CD4-positive, alpha-beta memory T cell (primary cell): ENCODE measurements at places on chromosomes 1 and 21. TPM values are rescaled to one million over a fixed set of nuclear protein-coding genes. Genes with fewer than 3 reads are reported as not detected.

Gene LCE1D
- not detected for polyA plus RNA-seq

DNA sequence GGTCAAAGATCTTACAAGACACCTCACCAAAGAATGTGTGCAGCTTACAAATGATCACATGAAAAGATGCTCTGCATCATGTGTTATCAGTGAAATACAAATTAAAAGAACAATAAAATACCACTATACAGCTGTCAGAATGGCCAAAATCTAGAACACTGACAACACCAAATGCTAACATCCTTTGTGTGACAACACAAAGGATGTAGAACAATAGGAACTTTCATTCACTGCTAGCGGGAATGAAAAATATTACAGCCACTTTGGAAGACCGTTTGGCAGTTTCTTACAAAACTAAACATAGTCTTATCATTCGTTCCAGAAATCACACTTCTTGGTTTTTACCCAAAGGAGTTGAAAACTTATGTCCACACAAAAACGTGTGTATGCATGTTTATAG lies 20.6 kb upstream of the SELP start:
- H3K36me3 ChIP-seq: no peaks in the 10 kb centered on the region
- H3K27ac ChIP-seq: no peak overlapping the region
- no peaks in the 10 kb centered on the region for H3K27me3 ChIP-seq
- DNase-seq: no peak
- H3K4me1 ChIP-seq: peaks cover 37% of the 10 kb centered on the region
- H3K4me3 ChIP-seq: no peak overlapping the region

Gene LCE1F
- polyA plus RNA-seq: not detected

GRCh38 chr1:200784576-200784975 lies 45.9 kb downstream of the CAMSAP2 start:
- no peak overlapping the region for H3K27ac ChIP-seq
- no peaks in the 10 kb centered on the region for H3K27me3 ChIP-seq
- no peaks in the 10 kb centered on the region for H3K4me1 ChIP-seq
- no peak for DNase-seq
- no peak overlapping the region for H3K4me3 ChIP-seq
- no peaks in the 10 kb centered on the region for H3K36me3 ChIP-seq

Gene CRNN
- not detected for polyA plus RNA-seq

DNA sequence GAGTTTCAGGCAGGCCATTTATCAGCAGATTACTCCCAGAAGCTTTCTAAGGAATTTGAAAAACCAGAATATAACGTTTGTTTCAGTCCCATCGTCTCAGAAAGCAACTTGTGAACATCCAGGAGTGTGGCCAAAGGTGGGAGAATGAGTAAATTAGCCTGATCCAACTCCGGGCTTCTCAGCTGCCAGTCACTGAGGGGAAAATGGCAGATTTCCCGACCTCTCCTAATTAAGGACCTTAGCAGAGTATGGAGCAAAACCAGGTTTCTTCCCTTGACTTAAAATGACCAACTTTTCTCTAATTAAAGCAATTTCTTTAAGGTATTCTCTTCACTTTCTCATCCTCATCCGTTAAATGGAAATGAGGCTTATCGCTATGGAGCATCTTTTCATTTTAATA lies 1.0 kb downstream of the CORT start:
- H3K36me3 ChIP-seq: no peaks in the 10 kb centered on the region
- DNase-seq: no peak
- H3K4me3 ChIP-seq: no peak overlapping the region
- no peak overlapping the region for H3K27ac ChIP-seq

- no peak for DNase-seq
- H3K4me3 ChIP-seq: no peak overlapping the region
- H3K27ac ChIP-seq: no peak overlapping the region
- H3K36me3 ChIP-seq: peaks cover 35% of the 10 kb centered on the region
- no peaks in the 10 kb centered on the region for H3K27me3 ChIP-seq
- peaks cover 10% of the 10 kb centered on the region for H3K4me1 ChIP-seq
Observed at GRCh38 chr1:220032911-220033310, 13.4 kb downstream of the EPRS1 start.

Gene TBX15
- 0.05 TPM for polyA plus RNA-seq

DNA sequence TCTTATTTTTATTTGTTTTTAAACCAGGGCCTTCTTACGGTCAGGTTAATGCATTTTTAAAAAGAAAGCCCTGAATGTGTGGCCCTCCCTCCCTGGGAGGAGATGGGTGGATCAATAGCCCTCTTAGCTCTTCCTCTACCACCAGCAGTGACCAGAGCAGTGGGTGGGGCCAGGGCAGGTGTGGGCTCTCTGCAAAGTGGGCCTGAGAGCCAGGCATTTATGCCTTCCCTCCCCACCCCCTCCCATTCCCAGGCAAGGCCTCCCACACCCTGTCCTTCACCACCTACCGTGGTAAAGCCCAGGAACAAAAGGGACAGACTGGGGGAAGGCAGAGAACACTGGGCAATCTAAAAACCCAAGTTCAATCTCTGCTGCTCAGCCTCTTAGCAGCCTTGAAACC lies 63.9 kb downstream of the SSBP3 start:
- no peak for DNase-seq
- H3K4me3 ChIP-seq: no peak overlapping the region

Gene ZNF593
- 32.9 TPM for polyA plus RNA-seq

Gene ADGRL4
- not detected for polyA plus RNA-seq

DNA sequence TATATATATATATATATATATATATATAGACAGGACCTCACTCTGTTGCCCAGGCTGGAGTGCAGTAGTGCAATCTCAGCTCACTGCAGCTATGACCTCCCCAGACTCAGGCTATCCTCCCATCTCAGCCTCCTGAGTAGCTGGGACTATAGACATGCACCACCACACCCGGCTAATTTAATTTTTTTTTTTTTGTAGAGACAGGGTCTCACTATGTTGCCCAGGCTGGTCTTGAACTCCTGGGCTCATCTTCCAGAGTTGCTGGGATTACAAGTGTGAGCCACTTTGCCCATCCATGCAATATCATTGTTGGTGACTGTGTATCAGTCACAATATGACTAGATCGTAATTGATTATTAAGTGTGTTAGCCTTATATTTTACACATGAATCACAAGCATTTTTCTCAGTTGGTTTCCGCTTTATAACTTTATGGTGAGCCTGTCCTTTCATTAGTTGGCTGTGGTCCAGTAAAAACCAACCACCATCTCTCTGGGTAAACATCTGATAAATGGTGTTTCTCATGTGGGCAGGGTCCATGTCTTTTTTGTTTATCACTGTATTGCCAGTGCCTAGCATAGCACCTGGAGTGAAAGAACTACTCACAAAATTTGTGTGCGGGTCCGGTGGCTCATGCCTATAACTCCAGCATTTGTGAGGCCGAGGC lies 63.6 kb downstream of the MYOM3 start:
- no peaks in the 10 kb centered on the region for H3K27me3 ChIP-seq
- DNase-seq: no peak
- no peaks in the 10 kb centered on the region for H3K4me1 ChIP-seq

DNA sequence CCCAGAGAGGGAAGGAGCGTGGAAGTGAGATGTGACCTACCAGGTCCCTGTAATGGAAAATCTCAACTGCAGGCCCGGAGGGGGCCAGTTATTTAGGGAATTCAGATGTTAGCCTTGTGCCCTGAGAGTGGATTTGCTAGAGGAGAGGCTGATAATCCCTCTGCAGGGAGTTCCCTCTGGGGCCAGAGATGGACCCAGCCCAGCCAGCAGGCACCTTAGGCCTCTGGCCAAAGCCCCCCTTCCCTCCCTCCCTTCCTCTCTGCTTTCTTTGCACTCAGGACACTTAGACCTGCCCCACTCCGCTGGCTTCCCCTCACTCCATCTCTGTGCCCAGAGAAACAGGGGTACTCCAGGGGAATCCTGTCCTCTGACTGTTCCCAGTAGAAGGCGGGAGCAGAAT lies 1.5 kb upstream of the ATP1A2 start:
- H3K4me3 ChIP-seq: no peak overlapping the region
- no peak overlapping the region for H3K27ac ChIP-seq
- DNase-seq: no peak
- no peaks in the 10 kb centered on the region for H3K36me3 ChIP-seq
- no peaks in the 10 kb centered on the region for H3K4me1 ChIP-seq

Gene FCRL5
- not detected for polyA plus RNA-seq

DNA sequence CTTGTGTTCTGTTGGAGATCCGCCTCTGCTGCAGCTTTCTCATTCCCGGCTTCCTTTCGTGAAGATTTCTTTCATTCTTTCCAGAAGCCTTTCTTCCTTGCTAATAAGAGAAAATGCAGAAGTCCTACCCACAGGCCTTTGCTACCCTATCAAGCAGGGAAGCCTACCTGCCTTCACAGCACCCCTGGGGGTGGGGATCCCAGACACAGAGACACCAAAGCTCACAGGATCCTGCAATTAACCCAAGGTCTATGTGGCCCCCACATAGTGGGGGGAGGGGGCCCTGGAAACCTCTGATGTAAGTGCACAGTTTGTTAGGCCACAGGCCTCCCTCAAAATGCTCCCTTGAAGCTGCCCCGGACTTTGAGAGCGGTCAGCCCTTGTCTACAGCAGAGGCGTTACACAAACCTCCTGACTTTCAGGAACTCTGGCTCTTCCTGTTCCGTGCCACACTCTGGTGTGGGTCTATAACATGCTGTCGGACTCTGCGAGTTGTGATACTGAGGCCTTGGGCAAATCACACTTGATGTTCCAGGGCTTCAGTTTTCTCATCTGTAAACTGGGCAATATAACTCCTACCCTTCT lies 31.2 kb downstream of the NKAIN1 start:
- no peak overlapping the region for H3K27ac ChIP-seq
- DNase-seq: no peak
- no peaks in the 10 kb centered on the region for H3K27me3 ChIP-seq
- no peaks in the 10 kb centered on the region for H3K36me3 ChIP-seq
- H3K4me1 ChIP-seq: no peaks in the 10 kb centered on the region
- no peak overlapping the region for H3K4me3 ChIP-seq

DNA sequence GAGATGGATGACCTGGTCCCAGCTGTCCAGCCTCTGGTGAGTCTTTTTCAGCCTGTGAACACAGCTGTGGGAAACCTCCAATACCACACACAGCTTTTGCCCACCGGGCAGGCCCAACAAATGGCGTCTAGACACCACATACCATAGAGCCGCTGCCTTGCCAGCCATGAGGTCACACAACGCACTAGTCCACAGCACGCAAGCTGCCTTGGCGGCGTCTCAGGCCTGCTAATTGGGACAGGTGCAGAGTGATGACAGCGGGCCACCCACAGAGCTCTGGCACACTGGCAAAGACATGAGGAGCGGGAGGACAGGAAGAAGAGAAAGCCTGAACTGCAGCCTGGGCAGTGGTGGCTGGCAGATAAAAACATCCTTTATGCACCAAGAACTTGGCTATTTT lies 125.5 kb downstream of the ADAMTS1 start:
- no peak for DNase-seq
- H3K27me3 ChIP-seq: no peaks in the 10 kb centered on the region
- no peaks in the 10 kb centered on the region for H3K4me1 ChIP-seq
- H3K27ac ChIP-seq: no peak overlapping the region

GRCh38 chr1:220687809-220688208 lies 2.4 kb upstream of the C1orf115 start:
- DNase-seq: no peak
- H3K27me3 ChIP-seq: no peaks in the 10 kb centered on the region
- H3K36me3 ChIP-seq: no peaks in the 10 kb centered on the region
- no peak overlapping the region for H3K27ac ChIP-seq
- H3K4me1 ChIP-seq: peaks cover 15% of the 10 kb centered on the region

Gene PLA2G2F
- polyA plus RNA-seq: not detected

Gene ILDR2
- polyA plus RNA-seq: not detected

Gene TCP10L
- polyA plus RNA-seq: 0.10 TPM

DNA sequence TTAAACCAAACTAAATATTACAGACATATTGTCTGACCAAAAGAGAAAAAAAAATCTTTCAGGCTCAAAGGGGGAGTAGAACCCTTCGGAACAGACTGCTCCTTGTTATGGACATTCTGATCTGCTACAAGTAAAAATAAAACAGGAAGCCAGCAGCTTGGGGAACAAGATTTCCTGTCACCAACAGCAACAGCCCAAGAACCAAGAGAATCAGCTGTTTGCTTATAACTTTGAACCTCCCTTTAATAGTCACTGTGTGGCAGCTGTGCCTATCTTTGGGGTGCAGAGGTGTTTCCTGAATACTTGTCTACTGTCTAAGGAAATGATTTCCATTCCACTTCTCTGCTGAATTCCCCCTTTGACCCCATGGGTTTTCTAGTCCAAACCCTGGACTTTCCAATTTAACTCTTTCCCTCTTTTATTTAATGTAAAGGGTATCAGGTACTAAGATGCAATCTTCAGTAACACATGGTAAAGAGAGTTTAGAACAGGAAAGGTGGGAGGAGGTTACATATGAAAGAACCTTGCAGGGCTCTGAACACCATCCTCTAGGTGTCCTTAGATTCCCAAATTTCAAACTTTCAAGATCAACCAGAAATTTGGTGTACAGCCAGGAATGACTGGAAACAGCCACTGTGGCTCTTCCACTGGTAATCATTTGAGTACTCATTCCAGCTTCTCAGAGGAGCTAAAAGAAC lies 38.6 kb downstream of the GPR3 start:
- DNase-seq: peak; percentile 56
- peaks cover 98% of the 10 kb centered on the region for H3K4me1 ChIP-seq
- H3K27me3 ChIP-seq: no peaks in the 10 kb centered on the region
- H3K4me3 ChIP-seq: no peak overlapping the region
- peak overlapping the region; percentile 24 for H3K27ac ChIP-seq

Gene CCDC17
- polyA plus RNA-seq: 0.25 TPM

DNA sequence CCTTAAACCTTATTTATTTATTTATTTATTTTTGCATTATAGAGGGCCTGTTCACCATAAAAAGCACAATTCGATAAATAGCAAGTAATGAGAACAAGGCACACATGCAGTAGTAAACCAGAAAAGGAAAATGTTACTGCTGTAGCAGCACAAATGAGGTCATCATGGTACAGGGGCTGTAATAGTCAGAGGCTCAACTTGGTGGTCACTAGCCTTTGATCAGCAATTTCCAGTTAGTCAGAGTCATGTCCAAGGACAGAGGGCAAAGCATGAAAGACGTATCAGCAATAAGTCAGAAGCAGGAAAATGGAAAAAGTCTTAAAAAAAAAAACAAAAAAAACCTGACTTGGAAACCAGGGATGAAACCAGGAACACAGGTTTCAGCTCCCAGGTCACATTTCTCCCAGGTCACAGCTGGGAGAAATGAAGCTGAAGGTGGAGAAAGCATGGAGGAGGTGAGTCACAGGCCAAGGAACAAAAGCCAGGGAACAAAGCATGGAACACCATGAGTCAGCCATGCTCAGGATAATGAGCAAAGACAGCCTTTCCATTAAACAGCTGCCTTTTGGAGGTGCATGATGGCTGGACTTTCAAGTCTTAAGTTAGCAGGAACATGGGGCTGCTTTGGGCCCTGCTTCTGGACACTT lies 556.3 kb downstream of the LTN1 start:
- DNase-seq: no peak
- H3K27me3 ChIP-seq: no peaks in the 10 kb centered on the region
- H3K27ac ChIP-seq: no peak overlapping the region
- H3K36me3 ChIP-seq: no peaks in the 10 kb centered on the region
- no peaks in the 10 kb centered on the region for H3K4me1 ChIP-seq
- H3K4me3 ChIP-seq: no peak overlapping the region
